Fibroblast of skin of left quadriceps (primary cell): ENCODE measurements at places on chromosomes 13 and 19.
A peak's percentile ranks its signal among the peaks of the same experiment; 100 is the strongest.

- no peak for DNase-seq
Observed at GRCh38 chr19:33726756-33727155, 69.9 kb upstream of the KCTD15 start.

GRCh38 chr13:84192125-84192524 lies 309.9 kb upstream of the SLITRK1 start:
- peak; percentile 84 for DNase-seq

- no peak for DNase-seq
Observed at GRCh38 chr19:51107406-51108065, 673 bp downstream of the CTU1 start.

DNA sequence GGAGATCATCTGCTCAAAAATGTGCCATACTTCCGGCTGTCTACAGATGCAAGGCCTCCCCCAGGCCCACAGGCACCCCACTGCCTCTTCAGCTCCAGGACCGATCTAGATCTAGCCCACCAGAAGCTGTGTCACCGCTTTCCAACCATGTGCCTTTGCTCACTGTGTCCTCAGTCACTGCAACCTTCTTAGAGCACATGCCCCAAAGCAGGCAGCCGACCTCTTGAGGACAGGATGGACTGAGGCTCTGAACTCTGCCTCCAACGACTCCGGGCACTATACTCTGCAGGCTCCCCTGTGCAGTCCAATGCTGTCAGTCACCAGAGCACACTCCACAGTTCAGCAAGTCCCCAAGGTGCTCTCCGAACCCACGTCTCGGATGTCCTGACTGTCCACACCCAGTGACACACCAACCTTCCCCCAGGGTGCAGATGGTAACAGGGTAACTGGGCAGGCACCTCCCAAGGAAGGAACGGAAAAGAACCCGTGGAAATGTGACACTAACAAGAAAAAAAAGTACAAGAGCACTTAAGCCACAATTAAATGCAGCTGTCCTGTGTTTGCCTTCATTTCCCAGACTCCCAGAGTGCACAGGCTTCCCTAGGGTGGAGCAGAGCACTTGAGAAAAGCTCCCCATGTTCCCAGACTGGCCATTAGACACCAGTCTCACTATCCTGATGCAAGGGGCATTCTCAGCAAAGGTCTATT lies 4.8 kb downstream of the STK24 start:
- DNase-seq = peak; percentile 56

DNA sequence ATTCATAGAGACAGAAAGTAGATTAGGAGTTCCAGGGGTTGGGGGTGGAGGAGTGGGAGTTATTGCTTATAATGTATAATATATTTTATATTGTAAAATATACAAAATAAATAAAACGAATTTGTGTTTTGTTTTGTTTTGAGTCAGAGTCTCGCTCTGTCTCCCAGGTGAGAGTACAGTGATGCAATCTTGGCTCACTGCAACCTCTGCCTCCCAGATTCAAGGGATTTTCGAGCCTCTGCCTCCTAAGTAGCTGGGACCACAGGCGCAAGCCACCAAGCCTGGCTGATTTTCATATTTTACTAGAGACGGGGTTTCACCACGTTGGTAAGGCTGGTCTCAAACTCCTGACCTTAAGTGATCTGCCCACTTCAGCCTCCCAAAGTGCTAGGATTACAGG lies 2.5 kb upstream of the GADD45GIP1 start:
- no peak for DNase-seq

DNA sequence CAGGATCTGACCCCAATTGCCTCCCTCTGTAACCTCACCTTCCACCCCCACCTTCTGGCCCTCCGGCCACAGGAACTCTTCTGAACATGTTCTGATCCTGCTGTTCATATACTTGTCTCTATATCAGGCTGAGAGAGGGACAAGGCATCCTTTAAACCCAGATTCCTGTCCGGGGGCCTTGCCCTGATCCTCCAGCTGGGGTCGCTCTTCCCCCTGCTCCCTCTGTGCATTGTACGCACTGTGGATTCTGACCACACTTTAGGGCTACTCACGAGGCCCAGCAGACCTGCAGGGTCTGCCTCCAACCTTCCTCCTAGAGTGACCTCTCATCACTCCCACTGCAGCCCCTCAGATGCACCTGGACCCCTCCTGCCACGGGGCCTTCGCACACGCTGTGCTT lies 269.3 kb downstream of the UQCRFS1 start:
- no peak for DNase-seq

DNA sequence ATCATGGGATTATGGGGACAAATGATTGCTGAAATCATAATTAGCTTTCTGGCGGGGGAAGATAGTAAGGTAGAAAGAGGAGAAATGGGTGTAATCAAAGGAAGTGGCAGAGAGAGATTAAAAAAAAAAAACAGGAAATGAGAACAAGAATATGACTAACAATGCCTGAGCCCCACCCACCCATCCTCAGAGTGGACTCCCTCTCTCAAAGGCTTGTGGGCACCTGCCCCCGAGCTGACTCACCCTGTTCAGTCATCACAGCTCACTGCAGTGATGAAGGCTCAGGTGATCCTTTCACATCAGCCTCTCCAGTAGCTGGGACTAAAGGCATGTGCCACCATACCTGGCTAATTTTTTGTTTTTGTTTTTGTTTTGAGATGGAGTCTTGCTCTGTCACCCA lies 26.4 kb upstream of the TPT1 start:
- peak; percentile 57 for DNase-seq

- DNase-seq = peak; percentile 91
Observed at GRCh38 chr19:47608074-47608918, 638 bp upstream of the BICRA start.

GRCh38 chr13:106650690-106651205 lies 82.8 kb upstream of the ARGLU1 start:
- no peak for DNase-seq

- DNase-seq = no peak
Observed at GRCh38 chr13:49030213-49030612, 54.5 kb downstream of the FNDC3A start.

GRCh38 chr13:44974056-44974793 lies 15.0 kb downstream of the NUFIP1 start:
- DNase-seq = no peak

DNA sequence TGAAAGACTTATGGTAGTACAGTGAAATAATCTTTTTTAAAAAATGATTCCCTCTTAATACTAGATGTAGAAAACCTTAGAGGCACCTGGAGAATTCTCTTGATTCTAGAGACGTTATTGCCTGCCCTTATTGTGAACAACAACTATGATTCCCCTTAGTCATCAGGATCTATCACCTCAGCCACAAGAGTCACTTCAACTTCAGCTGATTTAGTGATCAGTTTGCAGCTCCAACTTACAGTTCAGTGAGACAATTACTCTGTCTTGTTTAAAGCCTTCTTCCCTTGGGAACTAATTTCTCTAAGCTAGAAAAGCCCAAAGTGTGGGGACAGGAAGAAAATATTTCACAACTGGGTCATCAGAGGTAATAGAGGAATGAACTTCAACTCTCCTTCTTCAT lies 254.3 kb upstream of the SLITRK1 start:
- DNase-seq = no peak

DNA sequence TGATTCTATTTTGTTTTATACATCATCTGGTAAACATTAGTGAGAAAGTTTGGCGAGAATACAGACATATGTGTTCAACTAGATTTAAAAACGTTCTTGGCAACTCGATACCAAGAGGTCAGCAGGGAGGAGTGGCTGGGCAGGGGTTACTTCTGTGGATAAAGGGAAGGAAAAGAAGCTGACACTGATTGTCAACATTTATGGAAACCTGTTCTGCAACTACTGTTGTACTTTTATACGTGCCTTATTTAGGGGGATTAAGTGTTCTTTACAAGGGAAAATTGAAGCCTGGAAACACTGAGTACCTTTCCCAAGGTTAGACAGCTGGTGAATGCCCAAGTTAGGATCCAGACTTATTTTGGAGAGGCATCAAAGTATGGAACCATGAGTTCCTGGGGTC lies 65.0 kb downstream of the MTUS2 start:
- no peak for DNase-seq

- no peak for DNase-seq
Observed at GRCh38 chr13:33612641-33613638, 205.0 kb upstream of the RFC3 start.

- no peak for DNase-seq
Observed at GRCh38 chr19:3098515-3099346, 4.6 kb downstream of the GNA11 start.

DNA sequence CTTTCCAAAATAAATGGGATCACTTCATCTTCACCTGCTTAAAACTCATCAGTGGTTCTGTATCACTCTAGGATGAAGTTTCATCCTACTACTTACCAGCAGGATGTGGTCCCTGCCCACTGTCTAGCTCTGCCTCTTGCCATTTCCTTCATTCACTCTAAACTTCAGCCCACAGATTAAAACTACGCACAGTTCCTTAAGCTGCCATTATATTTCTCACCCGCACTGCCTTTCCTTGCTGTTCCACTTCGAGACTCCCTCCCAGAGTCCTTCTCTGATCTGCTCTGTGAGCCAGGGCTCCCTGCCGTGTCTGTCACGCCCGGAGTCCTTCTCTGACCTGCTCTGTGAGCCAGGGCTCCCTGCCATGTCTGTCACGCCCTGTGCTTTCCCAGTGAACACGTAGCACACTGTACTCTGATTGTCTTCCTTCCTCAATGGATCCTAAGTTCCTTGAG lies 52.0 kb upstream of the NPAS1 start:
- DNase-seq = no peak

GRCh38 chr13:28539625-28540286 lies 44.8 kb upstream of the FLT1 start:
- DNase-seq = no peak

DNA sequence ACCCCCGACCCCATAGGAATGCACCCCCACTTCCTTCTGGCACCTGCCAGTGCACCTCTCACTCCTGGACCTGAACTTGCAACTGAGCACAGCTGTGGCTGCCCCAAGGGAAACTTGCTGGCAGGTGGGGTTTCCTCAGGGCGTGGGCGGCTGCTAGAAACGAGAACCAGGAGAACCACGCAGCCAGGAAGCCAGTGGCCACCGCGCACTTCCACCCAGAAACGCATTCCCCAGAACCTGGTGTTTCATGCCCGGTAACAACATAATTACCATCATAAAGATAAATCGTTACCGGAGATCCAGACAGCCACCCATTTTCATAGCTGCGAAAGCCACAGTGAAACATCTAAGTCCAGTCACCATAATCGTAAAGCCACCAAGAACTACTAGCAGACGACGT lies 75.2 kb upstream of the C13orf46 start:
- no peak for DNase-seq

- DNase-seq = no peak
Observed at GRCh38 chr13:110400786-110401533, 93.9 kb downstream of the COL4A2 start.

- no peak for DNase-seq
Observed at GRCh38 chr13:102907886-102908515, 62.2 kb downstream of the ERCC5 start.

DNA sequence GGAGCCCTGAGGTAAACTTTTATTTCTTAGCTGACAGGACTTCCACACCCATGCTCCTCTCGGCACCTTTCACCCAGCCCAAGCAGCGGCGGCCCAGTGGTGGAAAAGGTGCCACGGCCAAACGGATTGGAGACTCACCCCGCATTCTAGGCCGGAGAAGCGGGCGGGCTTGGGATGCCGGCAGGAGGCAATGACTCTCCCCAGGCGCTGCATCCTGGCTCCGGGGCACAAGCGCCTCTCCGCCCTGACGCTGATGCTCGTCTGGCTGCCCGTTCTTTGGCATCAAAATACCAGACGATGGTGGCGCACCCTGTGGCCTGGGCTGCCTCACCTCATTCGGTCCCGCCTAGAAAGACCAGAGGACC lies 6.7 kb upstream of the ZNF606 start:
- DNase-seq = no peak

DNA sequence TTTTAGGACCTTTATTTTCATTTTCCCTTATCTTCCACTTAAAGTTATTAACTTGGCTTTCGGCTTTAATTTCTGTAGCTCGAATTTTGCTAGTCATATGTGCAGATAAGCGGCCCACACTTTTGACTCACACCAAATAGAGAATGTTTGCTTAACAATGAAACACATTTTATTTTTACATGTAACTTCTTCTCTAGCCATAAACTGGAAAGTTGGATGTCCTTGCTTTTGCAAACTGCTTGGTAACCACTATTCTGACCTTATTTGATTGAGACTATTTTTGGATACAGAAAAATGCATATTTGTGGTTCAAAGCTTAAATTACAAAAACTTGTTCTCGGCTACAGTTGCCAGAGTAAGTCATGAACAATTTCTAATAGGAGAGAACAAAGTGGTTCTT lies 600.0 kb downstream of the KCTD12 start:
- peak; percentile 42 for DNase-seq

DNA sequence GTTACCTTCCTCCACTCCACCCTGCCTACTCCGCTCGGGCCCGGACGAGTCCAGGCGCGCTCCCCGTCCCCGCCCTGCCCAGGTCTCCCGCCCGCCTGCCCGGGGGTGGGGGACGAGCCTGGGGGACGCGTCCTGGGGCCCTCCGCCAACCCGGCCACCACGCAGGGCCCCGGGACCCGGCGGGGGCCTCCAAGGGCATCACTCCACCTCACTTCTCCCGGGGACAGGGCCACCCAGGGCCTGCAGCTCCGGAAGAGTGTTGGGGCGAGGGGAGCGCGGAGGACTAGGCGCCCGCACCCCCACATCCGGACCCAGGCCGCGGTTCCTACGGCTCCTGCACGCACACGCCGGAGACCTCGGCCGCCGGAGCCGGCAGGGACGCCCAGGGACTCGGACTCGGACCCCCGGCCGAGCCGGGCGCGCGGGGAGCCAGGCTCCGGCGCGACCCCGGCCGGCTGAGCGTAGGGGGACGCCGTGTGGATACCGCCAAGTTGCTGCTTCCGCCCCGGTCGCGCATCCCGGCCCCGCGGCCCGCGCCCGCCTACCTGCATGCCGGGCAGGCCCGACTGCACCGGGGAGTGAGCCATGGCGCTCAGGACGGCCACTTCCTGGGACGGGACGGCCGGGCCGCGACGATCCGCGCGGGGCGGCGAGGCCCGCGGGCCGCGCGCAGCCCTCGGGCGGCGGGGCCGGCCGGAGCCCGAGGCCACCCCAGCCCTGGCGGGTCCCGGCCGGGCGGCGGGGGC lies 534 bp downstream of the STK24 start:
- DNase-seq = no peak

GRCh38 chr13:36385489-36385888 lies 39.3 kb upstream of the SPART start:
- no peak for DNase-seq

GRCh38 chr13:43596924-43597598 lies 189.7 kb downstream of the ENOX1 start:
- DNase-seq = no peak

GRCh38 chr13:79508224-79508961 lies 27.4 kb downstream of the NDFIP2 start:
- no peak for DNase-seq

- DNase-seq = no peak
Observed at GRCh38 chr19:13343514-13343913, 162.8 kb downstream of the CACNA1A start.

DNA sequence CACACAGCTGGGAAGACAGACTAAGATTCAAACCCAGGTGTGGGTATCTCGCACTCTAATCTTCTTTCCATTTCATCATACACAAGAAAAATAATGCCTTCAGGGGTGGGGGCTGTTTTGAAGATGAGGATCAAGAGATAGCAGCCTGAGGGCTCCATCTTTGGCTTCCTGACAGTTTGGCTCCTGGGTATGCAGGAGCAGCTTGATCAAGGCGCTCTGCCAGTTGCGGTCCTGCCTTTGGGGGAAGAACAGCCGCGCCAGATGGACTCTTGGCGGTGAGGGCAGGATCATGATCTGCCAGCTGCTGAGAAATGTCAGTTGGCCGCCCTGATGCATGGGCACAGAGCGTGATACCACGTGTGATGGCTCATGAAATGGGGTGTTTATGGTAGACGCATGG lies 119.1 kb downstream of the IER2 start:
- no peak for DNase-seq

- DNase-seq = peak; percentile 71
Observed at GRCh38 chr19:10533646-10534386, 9.9 kb upstream of the ATG4D start.

GRCh38 chr13:108769213-108770070 lies 140.0 kb downstream of the MYO16 start:
- no peak for DNase-seq
